ENCODE measurements at places on chromosomes 16 and 17.

GRCh38 chr17:50118076-50118827, 11.7 kb downstream of the SAMD14 start:
- no peak for DNase-seq

DNA sequence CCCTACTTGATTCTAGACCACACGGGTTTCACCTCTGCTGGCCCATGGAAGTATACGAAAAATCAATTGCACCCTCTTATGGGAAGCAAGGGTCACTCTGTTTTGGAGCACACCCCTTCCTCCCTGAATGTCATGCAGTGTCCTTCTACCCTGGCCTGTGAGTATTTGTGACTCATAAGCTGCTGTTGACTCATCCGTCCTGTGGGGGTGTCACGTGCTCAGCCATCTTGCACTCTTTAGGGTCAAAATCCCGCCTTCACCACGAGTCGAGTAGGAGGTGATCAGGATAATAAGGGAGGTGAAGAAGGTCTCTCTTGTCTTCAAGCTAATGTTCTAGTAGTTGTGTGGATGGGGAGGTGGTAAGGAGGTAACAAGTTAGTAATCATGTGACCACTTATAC, 341.0 kb upstream of the EEF2KMT start:
- no peak for DNase-seq

DNA sequence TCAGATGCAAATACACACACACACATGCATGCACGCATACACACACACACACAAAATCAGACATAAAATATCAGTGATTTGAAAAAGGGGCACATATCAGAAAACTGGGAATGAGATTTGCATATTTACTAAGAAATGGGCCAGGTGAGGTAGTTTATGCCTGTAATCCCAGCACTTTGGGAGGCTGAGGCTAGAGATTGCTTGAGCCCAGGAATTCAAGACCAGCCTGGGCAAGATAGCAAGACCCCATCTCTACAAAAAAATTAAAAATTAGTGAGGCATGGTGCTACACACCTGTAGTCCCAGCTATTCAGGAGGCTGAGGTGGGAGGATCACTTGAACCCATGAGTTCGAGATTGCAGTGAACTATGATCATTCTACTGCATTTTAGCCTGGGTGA, 22.4 kb upstream of the PNPO start:
- DNase-seq, result no peak

DNA sequence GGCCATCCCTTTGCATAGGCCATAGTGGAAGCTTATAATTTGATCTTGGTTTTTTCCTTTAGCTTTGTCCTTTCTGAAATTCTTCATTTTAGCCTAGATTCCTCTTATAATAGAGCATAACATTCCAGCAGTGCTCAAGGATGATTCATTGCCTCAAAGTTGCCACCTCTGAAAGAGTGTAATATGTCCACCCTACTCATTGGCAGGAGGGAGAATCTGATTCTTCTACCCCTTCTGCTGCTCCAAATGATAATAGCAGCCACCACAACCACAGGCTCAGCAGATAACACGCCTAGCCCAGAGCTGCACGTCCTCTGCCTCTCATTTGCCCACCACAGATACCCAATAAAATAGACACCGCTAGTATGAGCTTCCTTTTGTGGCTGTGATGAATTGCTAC, 337.4 kb upstream of the HSBP1 start:
- DNase-seq, result no peak

GRCh38 chr17:21008160-21008915, 34.5 kb downstream of the USP22 start:
- DNase-seq, result no peak

DNA sequence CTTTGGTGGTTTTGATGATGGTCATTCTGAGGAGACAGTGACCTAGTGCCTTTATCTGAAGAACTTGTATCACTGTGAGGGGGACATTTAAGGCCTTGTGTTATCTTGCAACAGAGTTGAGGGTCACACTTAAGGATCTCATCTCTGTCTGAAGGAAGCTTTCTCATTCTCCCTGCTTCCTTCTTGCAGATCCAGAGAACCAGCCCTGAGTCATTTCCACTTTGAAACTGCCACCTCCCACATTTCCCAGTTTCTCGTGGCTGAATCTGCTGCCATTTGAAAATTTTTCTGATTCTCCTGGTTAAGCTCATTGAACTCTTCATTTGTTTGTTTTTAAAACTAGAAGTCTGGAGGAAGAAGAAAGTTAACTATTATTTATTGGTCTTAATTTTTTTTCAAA, 190.2 kb upstream of the CDH11 start:
- no peak for DNase-seq

DNA sequence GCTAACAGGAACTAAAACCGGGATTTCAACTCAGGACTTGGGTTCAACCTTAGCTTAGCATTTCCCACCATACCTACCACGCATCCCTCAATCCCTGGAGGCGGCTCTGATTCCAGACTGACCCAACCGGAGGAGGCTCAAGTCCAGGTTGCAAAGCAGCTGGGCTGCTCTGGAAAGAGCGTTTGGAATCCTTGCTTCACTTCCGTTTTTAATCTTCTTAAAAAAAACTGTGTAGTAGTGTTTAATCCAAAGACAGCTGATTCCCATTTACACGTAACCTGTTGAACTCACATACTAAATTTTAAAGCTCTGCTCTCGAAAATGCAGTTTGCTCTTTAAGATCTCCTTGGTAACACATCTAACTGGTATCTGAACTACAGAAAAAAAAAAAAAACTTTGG, 50.0 kb downstream of the NXN start:
- no peak for DNase-seq

DNA sequence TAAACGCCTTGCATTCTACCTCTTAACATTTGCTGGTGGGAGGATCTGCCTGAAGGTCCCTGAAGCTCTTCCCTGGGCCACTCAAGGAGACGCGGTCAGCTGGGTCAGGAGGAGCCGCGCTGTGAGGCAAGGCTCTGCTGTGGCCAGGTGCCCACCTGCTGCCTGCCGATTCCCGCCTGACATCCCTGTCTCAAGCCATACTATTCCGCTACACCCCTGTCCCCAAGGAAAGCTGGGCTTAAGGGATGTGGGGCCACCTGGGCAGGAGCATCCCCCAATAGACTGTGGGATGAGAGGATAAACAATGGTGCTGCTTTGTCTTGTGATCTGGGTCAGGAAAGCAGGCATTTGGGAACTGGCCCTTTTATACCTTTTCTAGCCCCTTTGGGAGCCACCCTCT, 5.1 kb downstream of the TPPP3 start:
- DNase-seq, result no peak

DNA sequence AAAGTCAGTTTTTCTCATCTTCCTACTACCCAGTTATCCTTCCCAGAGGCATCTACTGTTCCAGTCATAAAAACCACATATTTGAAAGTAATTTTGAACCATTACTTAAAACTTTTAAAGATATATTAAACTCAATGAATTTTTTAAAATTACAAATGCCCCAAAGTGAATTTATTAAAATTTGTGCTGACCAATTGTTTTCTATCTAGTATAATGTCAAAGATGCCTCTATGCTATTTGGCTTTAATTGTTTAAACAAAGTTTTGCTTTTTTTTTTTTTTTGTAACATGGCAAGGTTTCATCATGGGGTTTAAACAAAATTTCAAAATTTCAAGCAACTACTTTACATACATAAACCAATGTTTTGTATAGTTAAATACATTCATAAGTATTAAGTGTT, 60.7 kb downstream of the FBXL20 start:
- no peak for DNase-seq

- DNase-seq, result no peak
Measured at GRCh38 chr16:88988980-88989811, 12.2 kb upstream of the CBFA2T3 start.

- DNase-seq, result no peak
Measured at GRCh38 chr17:6554871-6555330, 1.5 kb downstream of the PITPNM3 start.

DNA sequence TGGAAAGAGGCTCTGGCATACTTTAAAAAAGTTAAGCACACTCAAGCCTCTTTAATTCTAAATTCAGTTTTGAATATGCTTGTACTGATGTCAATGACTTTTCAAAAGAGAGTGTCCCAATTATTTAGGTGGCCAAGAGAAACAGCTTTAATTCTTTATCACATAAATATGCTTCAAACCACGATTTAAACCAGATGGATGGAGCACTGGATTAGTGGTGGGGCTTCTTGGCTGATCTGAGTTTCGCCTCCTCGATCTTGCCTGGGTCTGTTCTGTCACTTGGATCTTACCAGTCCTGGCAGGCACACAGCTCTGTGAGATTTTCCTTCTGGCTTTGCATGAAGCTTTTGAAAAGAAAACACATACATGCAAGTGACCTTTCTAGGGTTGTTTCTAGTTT, 467.8 kb downstream of the MAF start:
- DNase-seq, result no peak

DNA sequence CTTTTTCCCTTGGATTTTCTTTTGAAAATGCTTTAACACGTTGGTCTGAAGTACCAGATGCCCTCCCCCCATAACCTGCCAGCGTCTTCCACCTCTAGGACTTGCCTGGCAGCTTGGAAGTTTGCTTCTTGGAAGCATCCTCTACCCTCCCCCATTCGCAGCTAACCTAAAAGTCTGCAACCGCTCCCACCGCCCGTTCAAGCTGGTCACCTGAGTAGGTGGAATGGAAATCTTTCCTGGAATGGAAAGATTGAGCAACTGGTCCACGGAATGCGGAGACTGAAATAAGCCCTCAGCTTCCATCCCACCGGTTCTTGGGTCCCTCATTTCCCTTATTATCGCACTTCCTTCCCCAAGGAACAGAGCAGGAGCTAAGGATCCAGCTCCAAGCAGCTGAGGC, 31.4 kb downstream of the HS3ST3B1 start:
- no peak for DNase-seq

DNA sequence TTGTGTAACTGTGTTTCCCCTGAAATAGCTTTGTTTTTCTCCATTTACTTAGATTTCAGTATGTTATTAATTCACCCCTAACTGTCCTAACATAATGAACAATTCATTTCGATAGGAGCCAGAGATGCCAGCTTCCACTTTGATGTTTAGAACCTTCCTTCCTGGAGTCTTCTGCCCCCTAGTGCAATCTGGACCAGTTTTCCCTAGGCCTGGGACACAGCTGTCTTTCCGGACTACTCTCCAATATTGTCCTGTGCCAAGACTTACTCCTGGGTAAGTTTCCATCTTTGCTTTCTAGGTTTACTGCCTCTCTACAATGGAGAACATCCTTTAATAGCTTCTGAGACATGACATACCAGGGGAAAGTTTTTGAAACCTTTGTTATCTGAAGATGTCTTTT, 12.8 kb downstream of the RECQL5 start:
- no peak for DNase-seq

DNA sequence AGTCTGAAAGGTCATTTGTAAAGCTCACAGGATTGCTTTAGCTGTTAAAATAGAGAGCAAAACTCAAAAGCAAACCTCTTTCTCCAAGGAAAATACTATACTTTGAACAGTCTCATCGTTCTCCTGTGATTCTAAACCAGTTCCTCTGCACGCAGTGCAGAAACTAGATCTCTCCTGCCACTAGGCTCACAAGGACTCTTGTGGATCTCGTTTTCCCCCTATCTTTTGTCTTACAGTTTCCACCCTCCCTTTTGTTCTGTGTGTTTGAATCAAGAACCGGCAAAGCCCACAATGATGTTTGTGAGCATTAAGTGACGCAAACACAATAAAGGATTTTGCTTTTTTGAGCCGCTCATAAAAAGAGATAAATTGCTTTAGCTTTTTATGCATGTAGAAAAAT, 1103.5 kb upstream of the RBFOX1 start:
- DNase-seq, result no peak
